Left ventricle myocardium superior (tissue), 1 donor: ENCODE measurements at places on chromosomes 13 and 19. TPM values are rescaled to one million over a fixed set of nuclear protein-coding genes. Genes with fewer than 3 reads are reported as not detected.
A peak's percentile ranks its signal among the peaks of the same experiment; 100 is the strongest.

GRCh38 chr19:22519152-22519551 is 97.0 kb upstream of the ZNF98 start:
- DNase-seq, result no peak

DNA sequence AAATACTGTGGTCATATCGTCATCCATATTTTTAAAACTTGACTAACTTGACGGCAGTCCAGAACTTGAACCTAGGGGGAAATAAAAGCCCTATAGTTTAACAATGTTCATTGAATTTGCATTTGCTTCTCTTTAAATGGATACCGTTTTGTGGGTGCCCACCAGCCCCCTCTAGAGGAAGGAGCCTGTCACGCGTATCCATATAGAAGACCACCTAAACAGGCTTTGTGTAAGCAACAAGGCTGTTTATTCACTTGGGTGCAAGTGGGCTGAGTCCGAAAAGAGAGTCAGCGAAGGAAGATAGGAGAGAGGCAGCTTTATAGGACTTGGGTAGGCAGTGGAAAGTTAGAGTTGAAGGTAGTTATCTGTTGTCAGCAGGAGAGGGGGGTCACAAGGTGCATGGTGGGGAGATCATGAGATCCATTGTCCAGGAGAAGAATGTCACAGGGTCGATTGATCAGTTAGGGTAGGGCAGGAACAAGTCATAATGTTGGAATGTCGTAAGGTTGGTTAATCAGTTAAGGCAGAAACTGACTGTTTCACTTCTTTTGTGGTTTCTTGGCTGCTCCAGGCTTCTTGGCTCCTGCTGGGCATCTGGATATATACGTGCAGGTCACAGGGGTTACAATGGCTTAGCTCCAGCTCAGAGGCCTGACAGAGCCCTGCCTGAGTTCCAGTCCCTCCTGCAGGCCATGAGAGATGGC is 42.5 kb upstream of the ANKRD10 start:
- DNase-seq, result no peak

- no peak for DNase-seq
Measured at GRCh38 chr19:15181394-15181793, 19.4 kb downstream of the NOTCH3 start.

DNA sequence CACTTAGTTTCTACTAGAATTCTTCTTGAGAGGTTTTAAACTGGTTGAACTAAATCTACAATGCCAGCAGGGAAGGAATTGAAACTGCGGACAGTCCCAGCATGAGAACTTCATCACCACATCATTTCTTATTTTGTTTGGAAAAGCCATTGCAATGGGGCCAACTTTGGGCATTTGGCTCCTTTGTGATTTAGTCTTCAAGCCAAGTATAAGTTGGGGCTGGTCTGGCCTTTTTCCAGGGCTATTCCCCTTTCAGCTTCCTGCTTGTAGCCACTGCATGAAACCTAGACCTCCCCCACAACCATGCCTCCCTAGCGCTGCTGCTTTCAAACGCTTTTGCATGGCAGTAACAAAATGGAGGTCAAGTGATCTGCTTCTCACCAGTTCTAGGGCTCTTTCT is 142.3 kb downstream of the RGCC start:
- no peak for DNase-seq

- no peak for DNase-seq
Measured at GRCh38 chr19:34711890-34712289, 22.2 kb upstream of the ZNF181 start.

GRCh38 chr13:40223585-40223984 is 442.9 kb downstream of the FOXO1 start:
- no peak for DNase-seq

DNA sequence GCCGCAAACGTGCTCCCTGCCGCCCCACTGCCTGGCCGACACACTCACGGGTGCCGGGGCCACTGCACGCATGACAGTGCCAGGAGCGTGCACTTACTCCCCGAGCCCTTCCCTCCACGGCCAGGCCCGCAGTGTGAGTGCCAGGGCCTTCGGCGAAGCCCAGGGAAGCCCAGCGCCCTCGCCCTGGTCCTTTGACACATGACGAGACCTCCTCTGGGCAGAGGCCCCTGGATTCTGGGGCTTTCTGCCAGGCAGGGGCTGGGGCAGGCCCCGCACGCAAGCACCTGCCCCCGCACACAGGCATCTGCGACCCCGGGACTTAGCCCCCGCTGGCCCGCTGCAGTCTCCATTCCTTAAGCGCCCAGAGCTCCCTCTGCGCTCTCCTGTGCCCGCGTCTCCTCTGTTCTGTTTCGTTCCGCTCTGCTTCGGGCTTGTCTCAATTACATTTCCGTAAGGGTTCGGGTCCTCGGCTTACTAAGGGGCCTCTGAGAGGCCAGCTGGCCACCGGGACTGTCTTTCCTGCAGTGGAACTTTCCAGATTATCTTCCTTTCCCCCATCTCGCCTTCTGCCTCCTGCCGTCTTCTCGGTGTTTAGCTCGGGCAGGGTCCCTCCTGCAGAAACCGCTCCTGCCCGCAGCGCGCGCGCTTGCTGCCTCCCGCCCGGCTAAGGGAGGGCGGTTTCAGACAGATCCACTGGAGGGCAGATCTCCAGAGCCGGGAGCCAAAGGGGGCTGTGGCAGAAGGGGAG is 98.8 kb downstream of the ING1 start:
- DNase-seq, result no peak

DNA sequence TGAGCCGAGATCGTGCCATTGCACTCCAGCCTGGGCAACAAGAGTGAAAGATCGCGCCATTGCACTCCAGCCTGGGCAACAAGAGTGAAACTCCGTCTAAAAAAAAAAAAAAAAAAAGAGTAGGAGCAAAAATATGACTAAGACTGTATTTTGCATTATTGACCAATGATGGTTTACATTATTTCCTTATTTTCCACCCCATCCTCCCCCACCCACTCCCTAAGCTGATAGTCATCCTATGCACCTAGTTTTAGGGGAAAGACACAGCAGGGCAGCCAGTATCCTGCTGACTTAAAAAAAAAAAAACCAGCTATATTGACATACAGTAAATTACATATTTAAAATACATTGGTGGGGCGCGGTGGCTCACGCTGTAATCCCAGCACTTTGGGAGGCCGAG is 25.1 kb downstream of the VAV1 start:
- DNase-seq, result no peak

GRCh38 chr19:7393459-7393858 is 44.7 kb downstream of the ARHGEF18 start:
- no peak for DNase-seq

GRCh38 chr19:51572908-51573307 is 1.8 kb downstream of the ZNF175 start:
- DNase-seq, result no peak

DNA sequence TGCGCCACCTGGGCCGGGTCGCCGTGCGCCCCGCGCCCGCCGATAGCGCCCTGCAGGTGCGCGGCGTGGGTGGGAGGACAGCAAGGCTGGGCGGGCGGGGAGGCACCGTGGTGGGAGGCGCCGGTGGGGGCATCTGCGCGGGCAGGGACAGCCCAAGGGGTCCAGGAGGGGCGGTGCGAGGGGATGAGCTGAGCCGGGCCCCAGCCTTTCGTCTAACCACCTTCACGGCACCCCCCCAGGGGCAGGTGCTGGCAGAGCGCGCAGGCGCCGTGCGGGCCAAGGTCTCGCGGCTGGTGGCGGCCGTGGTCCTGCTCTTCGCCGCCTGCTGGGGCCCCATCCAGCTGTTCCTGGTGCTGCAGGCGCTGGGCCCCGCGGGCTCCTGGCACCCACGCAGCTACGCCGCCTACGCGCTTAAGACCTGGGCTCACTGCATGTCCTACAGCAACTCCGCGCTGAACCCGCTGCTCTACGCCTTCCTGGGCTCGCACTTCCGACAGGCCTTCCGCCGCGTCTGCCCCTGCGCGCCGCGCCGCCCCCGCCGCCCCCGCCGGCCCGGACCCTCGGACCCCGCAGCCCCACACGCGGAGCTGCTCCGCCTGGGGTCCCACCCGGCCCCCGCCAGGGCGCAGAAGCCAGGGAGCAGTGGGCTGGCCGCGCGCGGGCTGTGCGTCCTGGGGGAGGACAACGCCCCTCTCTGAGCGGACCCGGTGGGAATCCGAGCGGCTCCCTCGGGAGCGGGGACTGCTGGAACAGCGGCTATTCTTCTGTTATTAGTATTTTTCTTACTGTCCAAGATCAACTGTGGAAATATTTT is 3.1 kb downstream of the KISS1R start:
- no peak for DNase-seq

DNA sequence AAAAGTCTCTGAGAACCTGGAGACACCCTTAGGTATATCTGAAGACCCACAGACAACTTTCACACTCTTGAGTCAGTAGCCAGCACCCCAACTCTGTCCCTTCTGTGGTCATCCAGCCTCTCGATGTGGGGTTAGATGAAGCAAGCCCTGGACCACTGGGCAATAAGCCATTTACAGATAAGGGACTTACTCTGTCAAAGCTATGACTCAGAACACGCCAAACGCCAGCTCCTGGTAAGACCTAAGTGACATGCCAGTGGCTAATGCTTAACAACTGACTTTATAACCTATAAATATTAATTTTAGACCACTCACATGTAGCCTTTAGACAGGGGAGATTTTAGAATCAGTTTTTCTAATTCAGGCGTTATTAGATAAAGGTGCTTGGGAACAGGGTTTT is 85.7 kb downstream of the SHISA2 start:
- DNase-seq, result no peak

- DNase-seq, result peak; percentile 15
Measured at GRCh38 chr13:112870737-112871287, 98.2 kb upstream of the MCF2L start.

DNA sequence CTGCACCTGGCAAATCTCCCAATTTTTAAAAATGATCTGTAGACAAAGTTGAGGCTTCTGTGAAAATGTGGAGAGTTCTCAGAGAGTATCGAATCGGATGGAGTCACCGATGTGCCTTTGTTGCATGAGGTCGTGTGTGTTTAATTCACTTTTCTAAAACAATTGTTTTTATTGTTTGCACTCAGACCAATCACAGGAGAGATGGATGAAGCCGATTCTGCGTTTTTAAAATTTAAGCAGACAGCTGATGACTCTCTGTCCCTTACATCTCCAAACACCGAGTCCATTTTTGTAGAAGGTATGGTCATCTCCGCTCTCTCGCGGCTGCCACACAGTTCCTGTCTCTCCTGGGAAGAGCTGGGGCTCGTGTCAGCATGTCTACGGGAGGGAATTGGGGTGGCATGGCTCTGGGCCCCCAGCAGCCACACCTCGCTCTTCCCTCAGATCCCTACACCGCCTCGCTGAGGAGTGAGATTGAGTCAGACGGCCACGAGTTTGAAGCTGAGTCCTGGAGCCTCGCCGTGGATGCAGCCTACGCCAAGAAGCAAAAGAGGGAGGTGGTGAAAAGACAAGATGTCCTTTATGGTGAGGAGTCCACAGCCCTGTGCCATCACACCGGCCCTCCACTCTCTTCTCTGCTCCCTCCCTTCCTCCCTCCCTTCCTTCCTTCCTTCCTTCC is 47.2 kb downstream of the PEX11G start:
- no peak for DNase-seq

DNA sequence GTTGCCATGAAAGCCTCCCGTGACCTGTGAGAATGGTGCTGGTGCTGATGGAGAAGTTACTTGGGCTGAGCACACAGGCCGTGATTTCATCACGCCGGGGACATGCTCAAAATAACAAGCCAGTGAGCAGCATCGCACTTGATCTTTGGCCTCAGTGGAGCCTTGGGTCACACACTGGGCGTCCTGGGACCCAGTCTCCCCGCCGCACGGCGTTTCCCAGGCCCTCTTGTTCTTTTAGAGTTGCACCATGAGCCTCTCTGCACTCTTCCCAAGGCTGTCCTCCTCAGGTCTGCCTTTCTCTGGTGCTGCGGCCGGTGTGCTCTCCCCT is 9.5 kb upstream of the NDUFS7 start:
- peak; percentile 45 for DNase-seq

DNA sequence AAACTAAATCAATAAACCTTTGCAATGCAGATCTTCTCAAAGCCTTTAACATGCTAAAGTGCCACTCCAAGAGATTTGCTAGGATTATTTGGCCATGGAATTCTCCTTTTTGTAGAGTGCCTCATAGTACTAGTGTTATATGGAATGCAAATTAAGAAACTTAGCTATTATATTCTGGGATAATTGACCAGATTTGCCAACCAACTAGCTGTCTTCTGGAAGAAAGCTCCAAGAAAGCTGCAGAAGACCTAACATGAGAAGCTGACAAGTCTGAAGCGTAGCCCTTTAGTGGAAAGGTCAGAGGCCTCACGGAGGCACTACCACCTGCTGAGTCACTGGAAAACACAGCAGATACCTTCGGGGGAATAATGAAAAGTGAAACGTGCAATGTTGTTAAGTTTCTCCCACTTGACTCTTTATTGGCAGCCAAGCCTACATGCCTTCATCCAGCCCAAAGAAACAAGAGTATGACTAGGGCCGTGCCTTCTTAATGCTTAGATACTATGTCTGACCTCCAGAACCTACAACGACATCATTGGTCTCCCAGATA is 29.8 kb upstream of the KATNAL1 start:
- no peak for DNase-seq

DNA sequence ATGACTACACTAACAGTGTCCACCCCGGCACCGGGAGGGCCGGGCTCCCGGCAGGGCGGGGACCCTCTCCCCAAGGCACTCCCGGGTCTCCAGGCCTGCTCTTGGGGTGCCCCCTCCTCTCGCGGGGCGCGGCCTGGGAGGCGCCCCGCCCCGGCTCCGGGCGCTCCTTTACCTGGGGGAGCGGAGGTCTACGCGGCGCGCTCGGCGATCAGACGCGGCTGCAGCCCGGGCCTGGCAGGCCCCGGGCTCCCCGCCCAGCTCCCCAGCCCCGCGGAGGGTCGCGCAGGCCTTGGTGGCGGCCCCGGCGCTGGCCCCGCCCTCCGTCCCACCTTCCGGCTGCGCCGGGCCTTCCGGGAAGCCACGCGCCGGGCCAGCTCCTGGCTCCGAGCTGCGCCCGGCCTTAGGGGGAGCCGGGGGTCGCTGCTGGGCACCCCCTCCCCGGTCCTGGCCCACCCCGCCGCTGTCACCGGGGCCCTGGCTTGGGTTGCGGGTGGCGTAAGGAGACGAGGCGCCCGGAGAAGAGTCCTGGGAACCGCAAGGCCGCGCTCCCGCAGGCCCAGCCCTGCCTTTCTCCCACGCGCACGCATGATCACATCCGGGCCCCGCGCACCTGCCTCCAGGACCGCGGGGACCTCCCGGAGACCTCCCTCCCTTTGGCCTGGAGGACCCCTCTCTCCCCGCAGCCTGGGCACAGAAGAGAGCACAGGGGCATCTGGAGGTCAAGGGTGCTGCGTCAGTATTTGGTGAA is at the start of gene C19orf12:
C19orf12 (minus strand) TSS at position 309 of the 748 bp plus-strand sequence. CDS start 6,848 bp downstream, outside the sequence.
- peak; percentile 84 for DNase-seq

Gene ANKLE1
- total RNA-seq, result 0.12 TPM

Gene PPM1N
- total RNA-seq, result 0.57 TPM

Gene ACOD1
- total RNA-seq, result not detected

Gene MCEMP1
- 0.72 TPM for total RNA-seq

Gene OBI1
- 9.9 TPM for total RNA-seq

Gene CEACAM5
- total RNA-seq, result not detected

Gene IZUMO1
- total RNA-seq, result 1.0 TPM

Gene LILRA2
- total RNA-seq, result 2.0 TPM

Gene PKN1
- 162 TPM for total RNA-seq

Gene F2RL3
- 0.30 TPM for total RNA-seq

Gene ARL11
- 0.22 TPM for total RNA-seq

Gene NANOS3
- 0.69 TPM for total RNA-seq

Gene TECR
- 86.4 TPM for total RNA-seq

Gene HSPB6
- total RNA-seq, result 676 TPM

Gene MIA
- 1.1 TPM for total RNA-seq

Gene YJEFN3
- total RNA-seq, result 9.4 TPM
